ENCODE measurements at places on chromosomes 2 and 18. TPM values are rescaled to one million over a fixed set of nuclear protein-coding genes. Genes with fewer than 3 reads are reported as not detected.

DNA sequence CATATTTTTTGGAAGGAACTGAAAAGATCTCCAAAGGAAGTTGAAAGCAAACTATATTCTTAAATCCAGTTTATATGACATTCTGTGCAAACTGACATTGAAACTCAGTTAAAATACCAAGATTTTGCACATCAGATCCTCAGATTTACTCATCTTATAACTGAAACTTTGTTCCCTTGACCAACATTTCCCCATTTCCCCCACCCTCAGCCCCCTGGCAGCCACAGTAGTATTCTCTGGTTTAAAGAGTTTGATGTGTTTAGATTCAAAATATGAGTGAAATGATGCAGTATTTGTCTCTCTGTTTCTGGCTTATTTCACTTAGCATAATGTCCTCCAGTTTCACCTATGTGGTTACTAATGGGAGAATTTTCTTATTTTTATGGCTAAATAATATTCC lies 99.2 kb upstream of the ITGA4 start:
- H3K27ac ChIP-seq, result no peak overlapping the region
- H3K27me3 ChIP-seq, result no peaks in the 10 kb centered on the region

GRCh38 chr2:70779911-70780545 lies 10.4 kb downstream of the FIGLA start:
- H3K4me3 ChIP-seq, result no peak overlapping the region
- DNase-seq, result no peak
- no peaks in the 10 kb centered on the region for H3K4me1 ChIP-seq

DNA sequence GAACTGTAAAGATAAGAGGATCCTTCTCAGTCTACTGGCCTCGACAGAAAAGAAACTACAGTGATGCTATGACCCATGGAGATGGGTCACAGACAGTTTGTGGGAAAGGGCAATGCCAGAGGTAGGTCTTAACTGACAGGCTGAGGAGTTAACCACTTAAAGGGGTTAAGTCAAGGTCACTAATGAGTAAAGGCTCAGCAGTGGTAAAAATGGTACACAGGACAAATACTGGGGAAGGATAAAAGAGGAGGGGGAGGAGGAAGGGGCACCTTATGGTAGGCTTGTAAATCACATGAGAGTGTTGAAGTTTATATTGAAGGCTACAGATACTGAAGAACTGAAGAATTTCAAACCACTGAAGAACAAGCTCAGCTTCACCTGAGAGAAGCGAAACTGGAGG lies 9.9 kb downstream of the IER3IP1 start:
- H3K4me1 ChIP-seq, result no peaks in the 10 kb centered on the region
- H3K27ac ChIP-seq, result no peak overlapping the region

GRCh38 chr18:33700513-33700976 lies 122.5 kb downstream of the ASXL3 start:
- H3K27ac ChIP-seq, result no peak overlapping the region
- H3K4me3 ChIP-seq, result no peak overlapping the region
- H3K4me1 ChIP-seq, result no peaks in the 10 kb centered on the region
- DNase-seq, result no peak
- H3K36me3 ChIP-seq, result no peaks in the 10 kb centered on the region
- no peaks in the 10 kb centered on the region for H3K27me3 ChIP-seq

DNA sequence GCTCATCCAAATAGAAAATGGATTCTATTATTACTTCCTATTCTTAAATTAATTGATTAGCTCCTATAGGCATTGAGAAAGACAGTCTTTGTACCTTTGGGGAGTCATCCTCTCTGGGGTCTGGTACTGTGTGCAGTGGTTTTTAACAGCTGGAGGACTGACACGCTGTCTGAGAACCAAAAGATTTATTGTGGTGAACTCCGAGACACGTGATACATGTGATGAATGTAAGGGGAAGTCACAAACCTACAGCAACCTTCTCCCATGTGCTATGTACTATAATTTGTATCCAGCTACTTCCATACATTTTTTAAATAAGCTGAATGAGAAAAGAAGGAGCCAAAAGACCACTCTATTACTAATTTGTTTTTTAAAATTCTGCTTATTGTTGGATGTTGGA lies 133.7 kb downstream of the GALNT3 start:
- no peak for DNase-seq
- H3K27me3 ChIP-seq, result no peaks in the 10 kb centered on the region
- no peak overlapping the region for H3K4me3 ChIP-seq
- no peak overlapping the region for H3K27ac ChIP-seq
- H3K4me1 ChIP-seq, result no peaks in the 10 kb centered on the region

DNA sequence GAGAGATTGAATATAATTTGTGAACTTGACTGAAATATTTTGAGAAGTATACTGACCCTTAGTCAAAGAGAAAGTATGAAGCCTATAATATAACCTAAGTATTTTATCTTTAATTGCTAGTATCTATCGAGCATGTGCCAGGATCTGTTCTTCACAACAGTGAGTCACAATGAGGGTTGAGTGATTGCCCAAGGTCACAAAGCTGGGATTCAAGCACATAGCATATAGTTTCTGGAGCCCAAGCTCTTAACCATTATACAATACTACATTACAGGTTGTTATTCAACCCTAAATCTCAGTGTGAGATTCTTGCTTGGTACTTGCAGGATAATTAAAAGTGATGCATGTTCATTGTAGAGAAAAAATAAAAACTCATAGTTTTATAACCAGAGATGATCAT lies 97.2 kb downstream of the RAB3GAP1 start:
- no peak for DNase-seq
- H3K4me1 ChIP-seq, result no peaks in the 10 kb centered on the region
- H3K27me3 ChIP-seq, result no peaks in the 10 kb centered on the region

GRCh38 chr2:216633616-216634369 lies 573 bp downstream of the IGFBP2 start:
- peak; percentile 41 for DNase-seq
- no peaks in the 10 kb centered on the region for H3K4me1 ChIP-seq
- H3K27ac ChIP-seq, result peak overlapping the region; percentile 73
- peak overlapping the region; percentile 68 for H3K4me3 ChIP-seq
- no peaks in the 10 kb centered on the region for H3K27me3 ChIP-seq

- H3K36me3 ChIP-seq, result no peaks in the 10 kb centered on the region
- H3K27me3 ChIP-seq, result no peaks in the 10 kb centered on the region
- no peak overlapping the region for H3K27ac ChIP-seq
- no peaks in the 10 kb centered on the region for H3K4me1 ChIP-seq
- H3K4me3 ChIP-seq, result no peak overlapping the region
- DNase-seq, result no peak
Observed at GRCh38 chr18:36905571-36905970, 76.6 kb downstream of the KIAA1328 start.

DNA sequence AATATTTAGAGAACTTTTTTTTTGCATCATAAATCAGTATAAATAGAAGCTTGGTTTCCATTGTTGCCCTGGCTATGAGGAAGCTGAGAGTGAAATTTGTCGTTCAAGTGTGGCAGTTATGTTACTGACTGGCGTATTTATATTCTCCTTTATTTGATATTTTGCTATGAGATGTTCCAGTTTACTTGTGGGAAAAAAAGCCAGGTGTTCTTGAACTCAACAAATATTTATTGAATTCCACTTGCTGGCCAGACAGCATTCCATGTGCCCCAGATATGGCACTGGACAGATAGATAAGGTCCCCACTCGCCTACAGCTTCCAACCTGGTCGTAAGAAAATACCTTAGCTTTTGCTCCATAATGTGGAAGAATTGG lies 44.7 kb downstream of the NEDD4L start:
- peaks cover 10% of the 10 kb centered on the region for H3K4me1 ChIP-seq
- H3K36me3 ChIP-seq, result no peaks in the 10 kb centered on the region
- no peaks in the 10 kb centered on the region for H3K27me3 ChIP-seq

DNA sequence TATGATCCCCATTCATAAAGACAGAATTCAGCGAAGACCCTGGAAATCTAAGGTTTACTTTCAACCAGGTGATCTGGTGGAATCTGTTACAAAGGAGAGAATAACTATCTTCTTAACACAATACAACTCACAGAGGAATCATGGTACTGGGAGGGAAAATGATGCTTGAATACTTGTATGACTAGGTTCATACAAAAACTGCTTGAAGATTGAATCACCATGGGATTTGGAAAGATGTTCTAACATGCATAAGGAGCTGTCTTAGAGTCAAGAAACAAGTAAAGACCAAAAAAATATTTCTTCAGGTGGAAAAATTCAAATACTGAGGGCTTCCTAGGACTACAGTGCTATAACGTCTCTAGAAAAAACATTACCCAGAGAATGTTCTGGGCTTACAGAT lies 32.2 kb downstream of the COL5A2 start:
- no peak overlapping the region for H3K4me3 ChIP-seq
- no peak overlapping the region for H3K27ac ChIP-seq
- no peak for DNase-seq
- no peaks in the 10 kb centered on the region for H3K27me3 ChIP-seq

DNA sequence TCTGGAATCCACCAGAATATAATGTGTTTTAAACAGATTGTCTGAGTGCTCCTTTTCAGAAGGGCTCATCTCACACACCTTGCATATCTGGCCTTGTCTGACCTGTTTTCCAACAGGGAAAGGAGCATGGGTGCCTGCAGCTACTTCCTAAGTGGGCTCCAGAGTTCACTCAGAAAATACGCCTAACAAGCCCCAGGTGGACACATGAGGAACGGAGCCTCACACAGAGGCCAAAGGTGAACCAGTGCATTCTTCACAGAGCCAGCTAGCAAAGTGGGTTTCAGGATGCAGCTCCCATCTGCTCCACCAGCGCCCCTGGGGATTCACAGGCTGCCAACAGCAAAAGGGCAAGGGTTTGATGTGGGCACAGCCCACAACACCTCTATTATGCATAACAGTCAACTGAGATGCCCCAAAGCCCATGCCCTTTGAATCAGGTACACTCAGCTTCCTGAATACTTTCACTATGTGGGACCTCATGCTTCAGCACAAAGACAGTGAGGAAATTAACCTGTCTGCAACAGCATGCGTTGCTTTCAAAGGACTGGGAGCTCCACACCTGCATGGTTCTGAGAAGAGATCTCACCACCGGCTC lies 86.6 kb downstream of the CCBE1 start:
- no peaks in the 10 kb centered on the region for H3K36me3 ChIP-seq
- no peaks in the 10 kb centered on the region for H3K27me3 ChIP-seq
- no peaks in the 10 kb centered on the region for H3K4me1 ChIP-seq
- no peak overlapping the region for H3K4me3 ChIP-seq

- no peak overlapping the region for H3K4me3 ChIP-seq
- H3K36me3 ChIP-seq, result no peaks in the 10 kb centered on the region
- H3K27ac ChIP-seq, result no peak overlapping the region
- no peaks in the 10 kb centered on the region for H3K4me1 ChIP-seq
Observed at GRCh38 chr2:71901466-71901865, 246.2 kb downstream of the CYP26B1 start.

FOXD4L1 gene
- not detected for total RNA-seq

GRHL1 gene
- total RNA-seq, result 5.7 TPM

SLC16A14 gene
- 0.14 TPM for total RNA-seq

FEV gene
- total RNA-seq, result not detected

LRRC30 gene
- total RNA-seq, result not detected

EVA1A gene
- total RNA-seq, result 83.1 TPM

ZAP70 gene
- 0.99 TPM for total RNA-seq

SERPINB11 gene
- not detected for total RNA-seq

NMUR1 gene
- 0.34 TPM for total RNA-seq

NPPC gene
- not detected for total RNA-seq
